Epithelial cell of umbilical artery (primary cell): ENCODE measurements at places on chromosomes 3 and 15. TPM values are rescaled to one million over a fixed set of nuclear protein-coding genes. Genes with fewer than 3 reads are reported as not detected.

CCDC9B gene
- total RNA-seq = 19.5 and 28.4 TPM in 2 replicates

LRRIQ4 gene
- not detected in 2 replicates for total RNA-seq

CPEB1 gene
- 0.91 TPM in 1 of 2 replicates, not detected in the other for total RNA-seq

MUSTN1 gene
- total RNA-seq = not detected in 2 replicates

KBTBD8 gene
- total RNA-seq = 3.8 and 4.5 TPM in 2 replicates

CLDN18 gene
- total RNA-seq = not detected in 2 replicates

CCDC54 gene
- total RNA-seq = not detected in 2 replicates

ZNF609 gene
- 15.9 and 21.7 TPM in 2 replicates for total RNA-seq

CYP11A1 gene
- total RNA-seq = not detected in 2 replicates

GREM1 gene
- total RNA-seq = 0.32 and 3.3 TPM in 2 replicates

ADIPOQ gene
- not detected in 2 replicates for total RNA-seq

GNAT1 gene
- not detected in 2 replicates for total RNA-seq

DPPA2 gene
- total RNA-seq = not detected in 2 replicates

COX17 gene
- total RNA-seq = 6.7 and 20.1 TPM in 2 replicates

CCR3 gene
- total RNA-seq = not detected in 2 replicates

GMNC gene
- under 0.01 TPM in 1 of 2 replicates, not detected in the other for total RNA-seq
